Activated CD4-positive, CD25-positive, alpha-beta regulatory T cell (primary cell): ENCODE measurements at places on chromosomes 6 and 20.

DNA sequence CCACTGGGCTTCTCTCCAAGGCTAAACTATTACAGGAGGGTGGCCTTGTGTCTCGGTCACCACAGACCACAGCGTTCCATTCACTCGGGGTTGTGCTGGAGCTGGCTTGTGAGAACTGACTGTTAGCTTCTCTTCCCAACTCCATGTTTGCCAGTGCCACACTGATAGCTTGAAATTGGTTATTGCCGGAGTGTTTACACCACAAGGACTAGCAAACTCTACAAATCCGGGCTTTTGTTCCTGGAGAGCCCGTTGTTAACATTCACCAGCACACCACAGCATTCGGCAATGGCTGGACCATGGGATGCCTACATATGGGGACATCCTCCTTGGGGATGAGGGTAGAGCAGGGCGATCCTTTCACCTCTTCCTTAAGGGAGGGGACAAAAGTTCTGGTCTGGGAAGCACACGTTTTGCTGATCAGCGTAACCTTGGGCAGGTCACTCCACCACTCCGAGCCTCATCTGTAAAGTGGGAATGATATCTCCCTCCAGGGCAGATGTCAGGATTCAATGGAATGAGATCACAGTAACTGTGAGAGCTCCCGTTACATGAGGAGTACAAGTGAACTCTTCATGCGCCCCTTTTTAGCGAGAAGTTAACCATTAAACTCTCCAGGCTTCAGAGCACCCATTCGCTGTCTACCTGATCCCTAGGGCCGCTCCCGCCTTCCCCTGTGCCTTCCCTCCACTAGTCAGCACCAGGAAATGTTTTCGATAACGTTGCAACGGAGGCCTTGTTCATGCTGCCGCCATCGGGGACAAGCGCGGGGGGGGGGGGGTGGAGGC is 41.7 kb upstream of the TTPAL start:
- no peak for DNase-seq

GRCh38 chr6:131761060-131761761 is 46.6 kb upstream of the ENPP1 start:
- DNase-seq, result no peak

DNA sequence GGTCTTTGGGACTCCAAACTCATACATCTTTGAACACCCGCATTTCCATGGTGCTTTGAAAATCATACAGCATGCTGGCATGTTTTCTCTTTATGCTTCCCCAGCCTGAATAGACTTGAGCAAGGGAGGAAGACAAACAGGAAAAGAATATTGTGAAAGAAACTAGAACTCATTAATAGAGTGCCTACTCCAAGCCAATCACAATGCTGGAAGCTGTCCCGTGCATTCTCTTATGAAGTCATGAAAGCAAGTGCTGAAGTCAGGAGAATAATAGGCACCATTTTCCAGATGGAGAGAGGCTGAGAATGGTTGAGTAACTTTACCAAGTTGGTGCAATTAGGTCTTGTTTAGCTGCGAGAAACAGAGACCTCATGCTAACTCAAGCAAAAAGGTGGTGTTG is 102.5 kb upstream of the PTPRT start:
- no peak for DNase-seq

- no peak for DNase-seq
Observed at GRCh38 chr6:148001844-148002642, 340.6 kb upstream of the SASH1 start.

GRCh38 chr6:111173341-111173740 is 86.0 kb downstream of the SLC16A10 start:
- DNase-seq, result no peak

- DNase-seq, result no peak
Observed at GRCh38 chr6:21730533-21730932, 137.0 kb downstream of the SOX4 start.

DNA sequence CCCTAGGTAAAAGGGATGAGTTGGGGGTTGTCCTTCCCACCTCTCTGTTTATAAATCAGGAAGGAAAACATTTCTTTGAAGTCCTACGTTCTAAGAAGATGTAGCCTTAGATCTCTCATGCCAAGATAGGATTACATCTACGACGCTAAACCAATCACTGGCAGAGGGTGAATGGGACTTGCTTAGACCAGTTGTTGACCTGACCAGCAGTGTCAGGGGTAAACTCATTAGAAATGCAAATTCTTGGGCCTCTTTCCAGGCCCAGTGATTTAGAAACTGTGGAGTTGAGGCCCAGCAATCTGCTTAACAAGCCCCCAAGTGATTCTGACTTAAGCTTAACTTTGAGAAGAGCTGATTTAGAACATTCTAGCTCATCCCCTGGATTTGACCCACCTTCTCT is 147.1 kb upstream of the THEMIS start:
- no peak for DNase-seq

- no peak for DNase-seq
Observed at GRCh38 chr6:125850361-125850760, 59.6 kb downstream of the NCOA7 start.

GRCh38 chr6:579339-579738 is 77.6 kb downstream of the HUS1B start:
- no peak for DNase-seq

DNA sequence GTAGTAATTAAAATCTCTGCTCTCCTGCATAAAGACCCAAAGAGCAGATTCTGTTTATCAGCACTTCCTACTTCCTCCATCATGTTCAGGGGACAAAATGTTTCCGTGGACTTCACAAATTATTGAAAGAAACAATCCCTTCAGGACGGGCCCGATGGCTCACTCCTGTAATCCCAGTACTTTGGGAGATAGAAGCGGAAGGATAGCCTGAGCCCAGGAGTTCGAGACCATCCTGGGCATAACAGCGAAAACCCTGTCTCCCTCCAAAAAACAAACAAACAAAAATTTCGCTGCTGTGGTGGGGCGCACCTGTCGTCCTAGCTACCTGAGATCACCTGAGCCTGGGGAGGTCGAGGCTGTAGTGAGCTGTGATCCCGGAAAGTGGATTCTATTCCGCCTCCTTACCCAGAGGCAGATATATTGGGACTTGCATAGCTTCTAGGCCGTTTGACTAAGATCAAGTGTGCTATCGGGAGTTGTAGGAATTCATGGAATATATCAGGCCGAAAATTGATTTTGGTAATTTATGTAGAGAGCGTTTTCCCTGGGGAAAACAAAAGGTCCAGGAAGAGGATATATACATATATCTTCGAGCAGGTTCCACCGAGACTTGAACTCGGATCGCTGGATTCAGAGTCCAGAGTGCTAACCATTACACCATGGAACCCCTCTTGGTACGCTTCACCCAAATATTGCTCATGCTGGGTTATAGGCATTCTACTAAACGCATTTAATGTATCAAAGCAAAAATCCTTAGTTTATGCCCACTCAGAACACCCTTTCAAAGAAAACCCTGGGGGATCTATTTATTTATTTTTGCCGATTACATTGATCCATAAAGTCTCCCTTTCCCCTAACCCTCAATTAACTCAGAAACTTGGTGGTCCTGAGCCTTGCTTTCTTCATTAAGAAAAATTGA is 74.5 kb upstream of the ZNF184 start:
- no peak for DNase-seq

- no peak for DNase-seq
Observed at GRCh38 chr6:160041608-160042007, 72.7 kb downstream of the IGF2R start.

GRCh38 chr20:41057999-41058673 is 29.5 kb downstream of the TOP1 start:
- DNase-seq, result no peak

- peak; percentile 21 for DNase-seq
Observed at GRCh38 chr6:111973118-111973761, 80.7 kb upstream of the CCN6 start.

GRCh38 chr6:147441751-147442150 is 66.7 kb upstream of the SAMD5 start:
- no peak for DNase-seq

- peak; percentile 40 for DNase-seq
Observed at GRCh38 chr20:47357296-47358038, 968 bp upstream of the ZMYND8 start.

- no peak for DNase-seq
Observed at GRCh38 chr6:18269253-18269652, 4.9 kb upstream of the DEK start.

DNA sequence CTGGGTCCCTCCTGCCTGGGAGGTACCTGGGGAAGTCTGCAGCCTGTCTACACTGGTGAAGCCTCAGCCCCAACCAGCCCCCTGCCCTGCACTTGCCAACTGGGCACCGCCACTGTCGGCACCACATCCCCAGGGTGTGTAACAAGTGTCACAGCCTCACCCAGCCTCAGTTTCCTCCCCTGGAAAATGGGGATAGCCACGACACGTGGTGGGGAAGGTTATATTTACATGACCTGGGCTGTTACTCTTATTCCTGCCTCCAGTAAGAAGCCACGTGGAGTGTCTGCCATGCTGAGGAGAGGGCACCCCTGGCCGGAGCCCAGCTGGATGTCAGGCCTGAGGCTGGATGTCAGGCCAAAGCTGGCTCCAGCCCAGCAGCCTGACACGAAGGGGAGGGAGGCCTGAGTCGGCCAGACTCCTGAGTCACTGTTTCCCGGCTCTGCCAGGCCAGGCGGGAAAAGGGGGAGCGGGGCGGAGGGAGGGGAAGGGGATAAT is 44.9 kb downstream of the SNAI1 start:
- no peak for DNase-seq

- DNase-seq, result no peak
Observed at GRCh38 chr6:30447237-30447636, 42.1 kb upstream of the HLA-E start.

DNA sequence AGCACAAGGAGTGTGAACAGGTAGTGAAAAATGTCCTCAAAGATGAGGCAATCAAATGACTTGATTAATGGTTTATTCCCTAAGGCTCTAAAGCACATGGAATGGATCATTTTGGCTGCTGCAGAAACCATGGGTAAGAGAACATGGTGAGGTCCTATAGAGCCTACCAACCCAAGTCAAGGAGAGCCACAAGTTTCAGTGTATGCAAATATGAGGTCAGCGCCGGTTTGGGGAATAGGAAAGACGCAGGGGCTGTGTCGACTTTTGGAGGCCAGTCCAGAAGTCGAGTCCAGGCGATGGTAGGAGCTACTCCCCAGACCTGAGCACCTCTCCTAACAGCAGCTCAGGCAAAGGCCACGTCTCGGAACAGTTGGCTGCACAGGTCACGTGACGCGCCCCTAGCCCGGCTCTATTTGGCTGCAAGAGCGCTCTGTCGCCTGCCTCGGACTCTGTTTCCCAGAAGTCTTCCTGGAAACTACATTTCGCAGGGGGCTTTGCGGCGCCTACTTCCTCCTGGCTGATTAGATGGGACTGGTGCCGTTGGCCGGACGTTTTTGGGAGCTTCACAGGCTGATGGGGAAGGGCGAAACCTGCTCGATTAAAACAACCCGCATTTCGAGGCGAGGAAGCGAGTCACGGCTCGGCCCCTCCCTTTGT is 74.4 kb upstream of the CHD6 start:
- DNase-seq, result peak; percentile 62

DNA sequence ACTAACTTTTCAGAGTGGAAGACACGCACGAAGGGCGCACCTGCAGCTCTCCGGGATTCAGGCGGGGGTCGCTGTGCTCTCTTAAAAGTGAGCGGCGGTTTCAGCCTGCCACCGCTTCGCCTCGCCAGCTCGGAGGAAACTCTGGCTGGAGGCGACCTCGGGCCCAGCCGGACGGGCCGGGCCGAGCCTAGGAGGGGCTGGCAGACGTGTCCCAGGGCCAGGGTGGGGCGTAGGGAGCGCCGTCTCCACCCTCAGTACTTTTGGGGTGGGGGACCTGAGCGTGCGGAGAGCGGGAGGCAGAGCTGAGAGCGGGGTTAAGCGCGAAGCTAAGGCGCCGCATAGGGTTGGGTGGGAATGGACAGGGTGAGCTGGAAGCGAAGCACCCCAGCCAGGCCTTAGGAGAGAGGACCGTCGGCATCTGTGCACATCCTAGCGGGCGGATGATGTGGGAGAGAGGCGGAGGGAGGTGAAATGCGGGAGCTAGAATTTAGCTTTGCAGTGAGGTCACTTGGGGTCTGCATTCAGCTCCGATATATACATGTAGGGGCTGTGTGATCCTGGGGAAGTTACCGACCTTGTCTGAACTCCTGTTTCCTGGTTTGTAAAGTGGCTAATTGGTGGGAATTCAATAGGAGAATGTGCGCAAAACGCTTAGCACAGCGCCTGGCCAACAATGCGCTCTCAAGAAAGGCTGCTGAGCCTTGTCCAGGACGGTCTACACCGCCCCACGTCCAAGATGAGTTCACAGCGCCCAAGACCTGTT is 6.5 kb upstream of the TFAP2A start:
- no peak for DNase-seq

DNA sequence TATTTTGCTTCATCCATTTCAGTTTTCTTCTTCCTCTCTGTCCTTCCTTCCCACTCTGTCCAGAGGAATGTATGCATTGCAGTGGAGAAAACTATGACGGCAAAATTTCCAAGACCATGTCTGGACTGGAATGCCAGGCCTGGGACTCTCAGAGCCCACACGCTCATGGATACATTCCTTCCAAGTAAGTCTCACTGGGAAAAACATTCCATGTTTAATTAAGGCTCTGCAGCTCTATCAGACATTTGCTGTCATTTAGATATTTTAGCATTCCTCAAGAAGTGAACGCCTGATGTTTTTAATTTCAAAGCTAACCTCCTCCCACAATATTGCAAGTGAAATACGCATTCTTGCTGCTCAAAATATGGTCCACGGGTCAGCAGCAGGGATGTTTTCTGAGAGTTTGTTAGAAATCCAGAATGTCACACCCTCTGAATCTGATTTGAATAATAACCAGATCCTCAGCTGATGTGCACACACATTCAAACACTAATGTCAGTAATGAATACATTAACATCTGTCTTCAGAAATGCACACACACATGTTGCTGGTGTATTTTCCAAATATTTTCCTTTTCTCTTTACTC is 12.8 kb downstream of the PLG start:
- no peak for DNase-seq

DNA sequence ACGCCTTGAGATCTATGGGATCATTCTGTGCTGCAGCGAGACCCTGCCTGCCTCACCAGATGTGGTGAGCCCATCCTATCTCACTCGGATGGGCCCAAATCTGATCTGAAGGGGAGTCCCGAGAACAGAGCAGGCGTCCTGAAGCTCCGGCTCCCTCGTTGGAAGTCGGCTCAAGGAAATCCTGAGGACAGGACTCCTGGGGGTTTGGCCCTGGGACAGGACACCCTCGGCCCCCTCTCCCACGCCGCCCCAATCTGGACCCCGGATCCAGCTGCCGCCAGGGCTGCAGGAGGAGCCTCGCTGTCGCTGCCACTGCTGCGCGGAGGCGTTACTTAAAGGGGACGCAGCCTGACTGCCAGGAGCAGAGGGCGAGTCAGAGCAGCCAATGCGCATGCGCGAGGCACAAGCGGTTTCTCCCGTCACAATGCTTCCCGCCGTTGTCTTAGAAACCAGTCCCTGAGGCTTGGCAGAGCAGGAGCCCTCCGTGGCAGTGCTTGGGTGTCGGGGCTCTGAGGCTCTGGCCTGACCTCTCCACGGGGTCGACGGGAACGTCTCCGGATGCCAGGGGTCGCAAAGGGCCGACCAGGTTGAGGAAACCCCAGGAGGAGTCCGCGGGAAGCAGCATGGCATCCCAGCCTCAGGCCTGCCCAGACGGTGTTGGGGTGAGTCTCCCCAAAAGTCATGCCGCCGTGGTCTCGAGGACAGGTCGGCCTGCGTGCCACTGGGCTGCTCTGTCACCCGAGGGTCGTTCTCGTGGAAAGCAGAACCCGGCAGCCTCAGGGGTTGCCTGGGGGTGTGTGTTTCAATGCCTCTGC is 1567.8 kb upstream of the DEFB115 start:
- DNase-seq, result peak; percentile 24
